ENCODE measurements at places on chromosomes 2 and 18.

- DNase-seq: no peak
Measured at GRCh38 chr2:43085929-43086328, 140.5 kb downstream of the ZFP36L2 start.

DNA sequence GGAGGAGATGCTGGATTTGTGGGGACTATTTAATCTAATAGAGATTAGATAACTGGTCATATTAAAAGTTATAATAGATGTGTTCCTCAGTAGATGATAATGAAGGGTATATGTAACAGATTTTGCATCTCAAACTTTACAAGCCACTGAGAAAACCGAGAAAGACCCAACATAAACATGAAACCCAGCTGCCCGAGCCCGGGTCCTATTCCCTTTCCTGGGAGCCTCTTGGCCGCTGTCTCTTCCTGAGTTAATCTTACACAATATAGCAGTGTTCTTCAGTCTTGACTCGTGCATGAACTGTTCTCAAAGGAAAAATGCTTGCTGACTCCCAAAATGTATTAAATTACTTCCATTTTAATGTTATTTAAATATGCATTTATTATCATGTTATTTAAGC lies 94.5 kb downstream of the COPS8 start:
- no peak for DNase-seq

GRCh38 chr18:21489119-21489750 lies 111.3 kb downstream of the ESCO1 start:
- peak; percentile 2 for DNase-seq

DNA sequence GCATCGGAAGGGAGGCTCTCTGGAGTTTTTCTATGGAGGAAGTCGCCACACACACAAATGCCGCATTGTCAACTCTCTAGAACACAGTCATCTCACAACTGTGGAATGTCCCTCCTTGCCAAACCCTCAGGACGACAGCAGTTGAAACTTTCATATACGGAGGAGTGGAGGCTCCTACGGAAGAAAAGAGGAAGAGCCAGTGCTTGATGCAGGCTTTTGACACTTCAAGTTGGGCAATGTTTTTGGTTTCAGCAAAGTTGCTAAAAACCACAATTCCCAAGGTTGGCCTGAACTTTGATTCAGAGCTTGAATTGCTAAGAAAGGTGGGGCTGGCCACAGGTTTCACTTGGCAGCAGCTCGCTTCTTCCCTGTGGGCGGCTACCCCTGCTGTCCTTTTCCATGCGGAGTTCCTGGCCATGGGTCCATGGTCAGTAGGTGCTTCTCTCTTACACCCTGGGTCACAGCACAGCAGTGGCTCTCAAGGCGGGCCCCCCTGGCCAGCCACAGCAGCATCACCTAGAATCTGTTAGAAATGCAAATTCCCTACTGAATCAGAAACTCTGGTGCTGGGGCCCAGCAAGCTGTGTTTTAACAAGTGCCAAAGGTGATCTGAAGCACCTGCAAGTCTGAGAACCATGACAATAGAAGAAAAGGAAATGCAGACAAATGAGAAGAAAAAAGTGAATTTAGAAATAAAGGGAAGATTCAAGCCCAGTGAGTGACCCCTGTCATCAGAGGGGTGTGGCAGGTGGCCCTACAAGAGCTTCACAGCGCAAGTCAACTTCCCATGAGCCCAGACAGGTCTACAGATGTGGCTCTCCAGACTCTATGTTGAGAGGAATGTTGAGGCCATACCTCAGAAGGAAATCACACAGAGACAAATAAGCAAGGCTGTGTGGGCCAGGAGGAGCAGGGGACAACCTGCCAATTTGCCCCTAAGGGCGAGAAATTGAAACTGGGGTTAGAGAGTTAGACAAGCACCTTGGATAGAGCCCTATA lies 856.4 kb downstream of the RNF144A start:
- DNase-seq: no peak

- no peak for DNase-seq
Measured at GRCh38 chr2:13091861-13092378, 375.2 kb downstream of the TRIB2 start.

- no peak for DNase-seq
Measured at GRCh38 chr2:12950957-12951656, 234.4 kb downstream of the TRIB2 start.

- DNase-seq: no peak
Measured at GRCh38 chr2:239574434-239575156, 173.8 kb upstream of the HDAC4 start.

- DNase-seq: no peak
Measured at GRCh38 chr18:14179306-14179705, 47.1 kb upstream of the ZNF519 start.

DNA sequence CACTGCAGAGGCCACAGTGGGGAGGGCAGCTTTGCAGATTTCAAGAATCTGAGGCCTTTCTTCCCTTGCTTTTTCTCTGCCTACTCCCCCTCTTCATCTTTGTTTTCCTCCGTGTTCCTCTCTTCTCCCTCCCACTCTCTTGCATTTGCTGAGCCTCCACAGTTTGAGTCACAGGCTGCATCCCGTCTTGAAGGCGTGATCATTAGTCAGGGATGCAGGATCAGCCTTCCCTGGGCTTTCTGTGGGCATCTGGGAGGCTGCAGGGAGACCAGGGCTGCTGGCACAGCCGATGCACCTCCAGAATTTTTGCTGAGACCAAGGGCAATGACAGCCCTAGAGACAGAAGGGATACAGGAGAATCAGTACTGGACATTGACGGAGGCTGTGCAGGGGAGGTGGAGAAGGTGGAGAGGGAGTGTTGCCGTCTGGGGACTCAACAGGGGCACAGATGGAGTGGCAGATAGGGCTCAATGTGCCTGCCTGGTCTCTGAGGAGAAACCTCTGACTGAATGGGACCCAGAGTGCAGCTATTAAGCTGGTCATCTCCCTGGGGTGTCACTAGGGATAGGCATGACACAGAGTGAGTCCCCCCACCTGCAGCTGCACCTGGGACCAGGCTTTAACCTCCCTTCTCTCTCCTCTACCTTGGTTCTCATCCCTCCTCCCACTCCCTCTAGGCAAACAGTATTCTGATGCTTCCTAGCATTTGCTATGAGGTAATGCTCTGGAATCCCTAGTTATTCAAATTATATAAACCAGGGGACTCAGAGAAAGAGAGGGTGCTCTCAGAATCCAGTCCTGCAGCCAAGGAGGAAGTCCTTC lies 29.0 kb upstream of the DNAJC27 start:
- DNase-seq: no peak

- DNase-seq: no peak
Measured at GRCh38 chr2:120745420-120746111, 9.9 kb downstream of the GLI2 start.

DNA sequence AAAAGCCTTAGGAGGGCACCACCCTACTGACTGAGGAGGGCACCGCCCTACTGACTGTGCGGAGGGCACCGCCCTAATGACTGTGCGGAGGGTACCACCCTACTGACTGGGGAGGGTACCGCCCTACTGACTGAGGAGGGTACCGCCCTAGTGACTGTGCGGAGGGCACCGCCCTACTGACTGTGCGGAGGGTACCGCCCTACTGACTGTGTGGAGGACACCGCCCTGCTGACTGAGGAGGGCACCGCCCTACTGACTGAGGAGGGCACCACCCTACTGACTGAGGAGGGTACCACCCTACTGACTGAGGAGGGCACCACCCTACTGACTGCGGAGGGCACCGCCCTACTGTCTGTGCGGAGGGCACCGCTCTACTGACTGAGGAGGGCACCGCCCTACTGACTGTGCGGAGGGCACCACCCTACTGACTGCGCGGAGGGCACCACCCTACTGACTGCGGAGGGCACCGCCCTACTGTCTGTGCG lies 150.2 kb upstream of the NFATC1 start:
- DNase-seq: peak; percentile 24

- DNase-seq: no peak
Measured at GRCh38 chr2:179467111-179467510, 202.5 kb upstream of the SESTD1 start.

DNA sequence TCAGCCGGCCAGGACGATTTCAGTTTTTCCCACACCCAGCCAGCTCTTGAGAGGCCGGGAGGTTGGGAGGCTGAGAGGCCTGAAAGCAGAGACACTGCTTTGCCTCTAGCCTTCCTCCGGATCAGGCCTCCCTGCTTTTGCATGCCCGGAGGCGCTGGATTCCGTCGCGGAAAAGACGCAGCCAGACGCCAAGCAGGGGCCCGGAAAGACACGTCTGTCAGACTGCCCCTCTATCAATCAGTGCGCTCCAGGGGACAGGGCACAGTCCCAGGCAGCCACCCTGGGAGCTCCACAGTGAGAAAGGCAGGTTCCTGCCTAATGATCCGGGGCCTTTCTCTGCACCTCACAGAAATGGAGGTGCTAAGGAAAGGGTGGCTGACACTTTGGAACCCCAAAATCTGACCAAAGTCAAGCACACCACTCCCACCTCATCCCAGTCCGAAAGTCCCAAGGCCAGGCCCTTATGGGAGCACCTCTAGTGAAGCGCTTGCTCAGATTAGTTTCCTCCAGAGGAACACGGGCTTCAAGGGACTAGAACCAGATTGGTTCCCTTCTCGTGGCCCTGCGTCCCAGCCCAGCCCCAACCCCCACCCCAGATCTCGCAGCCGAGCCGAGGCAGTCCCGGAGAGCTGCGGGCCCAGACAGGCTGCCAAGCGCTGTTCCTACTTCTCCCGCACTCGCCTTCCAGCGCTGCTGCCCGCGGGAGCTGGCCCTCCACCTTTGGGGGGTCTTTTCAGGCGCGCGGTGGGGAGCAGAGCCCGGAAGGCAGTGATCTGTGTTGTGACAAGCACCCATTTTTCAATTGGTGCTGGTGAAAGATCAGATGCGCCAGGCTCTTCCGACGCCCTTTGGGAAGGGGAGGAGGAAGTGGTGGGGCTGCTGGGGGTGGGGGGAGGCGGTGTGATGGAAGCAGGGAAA lies 5.0 kb downstream of the DLX1 start:
- DNase-seq: no peak

DNA sequence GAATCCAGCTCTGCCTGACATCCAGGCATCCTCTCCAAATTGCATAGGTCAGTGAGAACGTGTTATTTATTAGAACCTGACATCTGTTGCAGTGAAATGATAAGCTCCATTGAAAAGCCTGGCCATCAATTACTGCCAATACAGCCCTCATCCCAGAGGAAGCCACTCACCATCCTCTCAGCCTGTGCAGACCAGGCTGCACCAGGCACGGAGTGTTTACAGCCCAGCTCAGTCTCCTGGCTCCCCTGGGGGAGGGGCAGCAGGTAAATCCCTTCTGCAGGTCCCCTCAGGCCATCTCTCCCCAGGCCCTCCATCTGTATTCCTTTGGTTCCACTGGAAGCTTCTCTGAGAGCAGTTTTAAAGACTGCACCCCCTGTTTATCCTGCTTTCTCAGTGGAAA lies 82.6 kb upstream of the FOSL2 start:
- DNase-seq: no peak

GRCh38 chr2:71944806-71945602 lies 202.7 kb downstream of the CYP26B1 start:
- no peak for DNase-seq

DNA sequence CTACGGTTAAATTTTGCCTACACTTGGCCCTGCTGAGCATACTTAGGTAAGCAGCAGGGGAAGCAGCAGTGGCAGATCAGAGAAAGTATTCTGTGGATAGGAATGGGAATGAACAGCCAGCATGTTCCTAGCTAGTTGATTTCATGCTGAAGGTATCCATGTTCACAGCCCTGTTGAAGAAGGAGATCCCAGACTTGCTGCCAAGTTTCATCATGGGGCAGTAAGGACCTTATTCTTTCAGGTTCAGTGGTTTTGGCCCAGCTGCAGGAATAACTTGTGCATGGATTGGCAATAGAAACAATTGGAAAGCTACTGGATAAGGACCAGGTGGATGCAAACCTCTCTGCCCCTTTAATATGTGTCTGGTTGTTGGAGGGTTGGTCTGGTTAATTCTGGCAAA lies 98.2 kb upstream of the TMEM178A start:
- DNase-seq: no peak

DNA sequence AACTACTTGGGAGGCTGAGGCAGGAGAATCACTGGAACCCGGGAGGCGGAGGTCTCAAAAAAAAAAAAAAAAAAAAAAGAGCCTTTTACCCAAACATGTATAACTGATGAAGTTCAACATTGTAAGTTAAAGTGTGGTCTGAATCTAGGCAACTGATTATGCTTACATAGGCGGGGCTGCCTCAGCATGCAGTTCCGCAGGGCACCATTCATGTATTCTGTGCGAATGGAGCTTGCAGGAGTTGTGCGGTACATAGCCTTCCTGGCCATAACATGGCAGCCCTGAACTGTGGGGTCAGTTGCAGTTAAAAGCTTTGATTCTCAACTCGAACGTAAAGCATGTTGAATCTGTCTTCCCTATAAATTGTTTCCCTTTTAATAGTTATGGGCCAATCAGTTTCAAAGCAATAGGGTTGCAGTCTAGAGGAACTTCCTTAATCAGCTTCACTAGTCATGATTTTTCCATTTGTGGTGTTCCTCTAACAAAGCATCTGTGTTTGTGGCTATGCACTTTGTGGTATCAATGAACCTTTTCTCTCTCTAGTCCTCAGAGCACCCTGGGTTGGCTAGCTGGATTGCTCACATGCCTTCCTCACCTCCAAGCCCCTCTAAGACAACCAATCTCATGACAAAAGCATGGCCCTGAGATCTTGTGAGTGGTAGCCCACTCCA lies 30.6 kb upstream of the CEP68 start:
- no peak for DNase-seq

- DNase-seq: no peak
Measured at GRCh38 chr2:41905597-41906337, 142.1 kb upstream of the PKDCC start.

GRCh38 chr2:129885735-129886134 lies 93.7 kb upstream of the RAB6C start:
- no peak for DNase-seq

- DNase-seq: no peak
Measured at GRCh38 chr2:63591566-63592175, 2.9 kb downstream of the MDH1 start.

DNA sequence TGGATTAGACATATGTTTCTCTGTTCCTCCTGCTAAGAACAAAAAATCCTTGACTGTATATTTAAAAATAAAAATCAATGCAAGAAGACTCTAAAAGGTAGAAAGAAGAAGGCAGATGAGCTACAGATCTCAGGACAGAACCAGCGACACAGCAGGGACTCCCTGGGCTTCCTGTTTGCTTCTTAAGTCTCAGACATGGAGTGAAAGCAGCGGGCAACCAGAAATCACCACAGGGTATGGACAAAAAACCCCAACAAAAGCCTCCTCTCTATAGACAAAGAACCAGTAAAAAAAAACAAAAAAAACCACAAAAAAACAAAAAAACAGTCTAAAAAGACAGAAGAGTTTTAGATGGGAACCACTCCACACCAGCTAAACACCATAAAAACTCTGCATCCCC lies 971.0 kb upstream of the GYPC start:
- no peak for DNase-seq

DNA sequence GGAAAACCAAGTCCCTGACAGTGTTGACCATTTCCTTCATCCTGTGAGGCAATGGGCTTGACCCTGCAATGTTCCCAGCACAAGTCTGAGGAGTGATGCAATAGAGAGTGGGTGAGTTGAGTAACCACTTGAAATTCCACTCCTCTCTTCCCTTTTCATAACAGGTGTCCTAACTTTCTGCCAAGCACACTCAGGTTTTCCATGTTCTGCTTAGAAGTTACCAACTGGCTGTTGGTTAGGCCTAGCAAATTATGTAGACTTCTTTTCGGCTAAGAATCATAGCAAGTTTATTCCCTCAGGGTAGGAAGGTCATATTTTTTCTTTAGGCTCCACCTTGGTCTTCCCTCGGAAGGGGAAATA lies 11.5 kb downstream of the GNLY start:
- DNase-seq: no peak
